ENCODE measurements at places on chromosomes 2 and 18.

- DNase-seq = no peak
Observed at GRCh38 chr2:43430489-43430888, 165.3 kb downstream of the THADA start.

GRCh38 chr2:200279857-200280256, 26.6 kb upstream of the SPATS2L start:
- peak; percentile 40 for DNase-seq

DNA sequence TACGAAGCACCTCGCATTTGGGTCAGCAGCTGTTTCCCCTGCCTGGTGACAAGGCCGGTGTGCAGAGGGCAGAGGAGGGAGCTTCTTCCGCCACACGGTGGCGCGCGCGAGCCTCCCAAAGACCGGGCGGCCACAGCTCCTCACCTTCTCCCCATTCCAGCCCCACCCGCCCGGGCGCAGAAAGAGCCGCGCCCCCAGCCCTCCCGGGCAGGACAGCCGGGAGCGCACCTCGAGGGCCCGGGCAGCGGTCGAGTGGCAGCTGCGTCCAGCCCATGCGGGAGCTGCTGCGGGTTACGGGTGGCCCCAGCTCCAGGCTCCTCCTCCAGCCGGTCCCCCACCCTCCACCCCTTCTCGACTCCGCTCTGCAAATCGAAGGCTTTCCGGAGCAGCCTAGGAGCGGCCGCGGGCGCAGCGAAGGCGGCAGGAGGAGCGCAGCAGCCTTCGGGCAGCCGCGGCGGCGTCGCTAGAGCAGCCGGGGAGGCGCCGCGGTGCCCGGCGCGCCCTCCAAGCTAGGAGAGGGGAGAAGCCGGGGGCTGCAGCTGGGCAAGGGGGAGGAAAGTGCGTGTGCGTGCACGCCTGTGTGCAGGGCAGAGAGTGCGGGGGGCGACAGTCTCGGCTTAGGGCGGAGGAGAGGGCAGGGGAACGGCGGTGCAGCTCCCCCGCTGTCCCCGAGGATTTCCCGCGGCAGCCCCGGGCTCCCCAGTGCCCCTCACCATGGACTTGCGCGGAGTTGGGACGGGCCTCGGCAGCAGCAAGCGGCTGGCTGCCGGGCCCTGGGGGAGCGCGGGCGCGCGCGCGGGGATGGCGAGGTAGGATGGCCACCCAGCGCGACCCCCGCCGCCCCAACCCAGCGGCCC, at the start of gene CCDC85A:
Gene CCDC85A, plus strand, starts transcription at position 348 of the 857 bp plus-strand sequence. CDS start 635 bp downstream, outside the sequence.
- DNase-seq = peak; percentile 69

DNA sequence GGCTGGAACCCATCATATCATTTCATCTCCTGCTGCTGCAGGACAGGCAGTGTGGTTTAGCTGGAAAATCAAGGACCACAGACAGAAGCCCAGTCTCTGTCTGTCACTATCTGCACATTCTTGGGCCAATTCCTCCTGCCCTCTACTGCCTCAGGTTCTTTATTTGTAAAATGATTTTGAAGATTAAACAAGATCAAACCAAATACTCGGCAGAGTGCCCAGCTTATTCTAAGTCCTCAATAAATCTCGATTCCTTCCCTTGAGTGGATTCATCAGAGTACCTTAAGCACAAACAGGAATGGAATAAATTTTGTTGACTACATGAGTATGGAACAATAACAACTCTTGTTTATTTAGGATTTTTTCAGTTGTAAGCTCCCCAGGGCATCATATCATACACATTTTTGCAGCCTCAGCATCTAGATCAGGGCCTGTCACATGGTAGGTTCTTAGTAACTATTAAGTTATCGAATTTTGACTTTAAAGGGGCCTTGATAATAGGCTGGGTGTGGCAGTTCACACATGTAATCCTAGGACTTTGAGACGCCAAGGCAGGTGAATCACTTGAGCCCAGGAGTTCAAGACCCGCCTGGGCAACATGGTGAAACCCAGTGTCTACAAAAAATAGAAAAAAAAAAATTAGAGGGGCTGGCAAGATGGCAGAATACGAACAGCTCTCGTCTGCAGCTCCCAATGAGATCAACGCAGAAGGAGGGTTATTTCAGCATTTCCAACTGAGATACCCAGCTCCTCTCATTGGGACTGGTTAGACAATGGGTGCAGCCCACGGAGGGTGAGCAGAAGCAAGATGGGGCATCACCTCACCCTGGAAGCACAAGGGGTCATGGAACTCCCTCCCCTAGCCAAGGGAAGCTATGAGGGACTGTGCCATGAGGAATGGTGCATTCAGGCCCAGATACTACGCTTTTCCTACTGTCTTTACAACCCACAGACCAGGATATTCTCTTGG, 11.1 kb downstream of the RHOB start:
- no peak for DNase-seq

GRCh38 chr2:238141541-238142318, 3.3 kb downstream of the KLHL30 start:
- no peak for DNase-seq

- DNase-seq = no peak
Observed at GRCh38 chr2:6312367-6312766, 553.3 kb downstream of the CMPK2 start.

- no peak for DNase-seq
Observed at GRCh38 chr2:215178121-215178520, 39.7 kb upstream of the ABCA12 start.

GRCh38 chr2:10202131-10202665, 79.7 kb downstream of the RRM2 start:
- DNase-seq = peak; percentile 32

GRCh38 chr18:3248062-3248657, 559 bp downstream of the MYL12A start:
- peak; percentile 51 for DNase-seq

- no peak for DNase-seq
Observed at GRCh38 chr2:221308507-221309066, 263.5 kb downstream of the EPHA4 start.

DNA sequence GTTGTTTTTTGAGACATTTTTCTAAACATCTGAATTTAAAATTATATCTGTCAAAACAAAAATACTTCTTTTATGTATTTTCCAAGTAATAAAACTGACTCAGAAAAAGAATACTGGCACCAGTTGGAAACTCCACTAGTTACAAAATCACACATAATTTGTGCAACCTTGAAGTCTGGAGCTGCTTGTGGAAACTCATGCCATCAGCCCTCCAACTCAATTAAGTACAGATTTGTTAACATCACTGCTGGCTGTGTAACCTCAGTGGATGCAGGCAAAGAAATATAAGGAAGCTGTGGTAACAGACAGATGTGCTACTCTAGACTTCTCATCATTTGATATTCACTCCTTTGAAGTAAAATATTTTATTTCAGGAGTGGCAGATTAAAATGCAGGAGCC, 30.0 kb upstream of the RAPH1 start:
- no peak for DNase-seq

DNA sequence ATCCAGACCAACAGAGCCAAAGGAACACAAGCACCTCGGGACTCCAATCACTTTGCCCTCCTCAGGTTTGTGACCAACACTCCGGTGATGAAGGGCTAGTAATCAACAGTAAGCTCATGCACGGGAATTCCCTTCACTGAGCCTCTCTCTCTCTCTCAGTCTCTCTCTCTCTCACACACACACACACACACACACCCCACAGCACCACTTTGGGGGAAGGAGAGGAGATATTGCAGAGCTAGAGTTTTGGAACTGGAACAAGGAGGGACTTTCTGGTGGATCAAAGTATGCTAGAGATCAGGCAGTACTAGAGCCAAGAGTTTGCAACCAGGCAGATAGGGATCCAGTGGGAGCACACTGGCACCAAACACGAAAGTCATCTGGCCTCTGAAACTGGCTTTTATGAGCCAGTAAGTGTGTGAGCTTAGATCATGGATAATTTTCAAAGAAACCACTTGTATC, 98.7 kb downstream of the ANKRD44 start:
- DNase-seq = no peak

- DNase-seq = no peak
Observed at GRCh38 chr2:207151048-207151447, 14.7 kb downstream of the KLF7 start.

DNA sequence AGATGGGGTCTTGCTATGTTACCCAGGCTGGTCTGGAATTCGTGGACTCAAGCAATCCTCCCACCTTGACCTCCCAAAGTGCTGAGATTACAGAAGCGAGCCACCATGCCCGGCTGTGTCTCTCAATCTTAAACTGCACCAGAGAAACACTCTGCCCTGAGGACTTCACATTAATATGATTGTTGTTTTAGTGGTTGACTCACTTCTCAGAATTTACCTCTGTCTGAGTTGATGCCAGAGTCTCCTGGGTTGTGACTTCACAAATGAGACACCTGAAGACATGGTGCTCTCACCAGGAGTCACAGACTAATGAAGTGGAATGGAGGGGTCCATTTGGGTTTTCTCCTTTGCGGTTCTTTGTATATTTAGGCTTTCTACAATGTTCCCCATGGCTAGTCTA, 61.0 kb upstream of the TGIF1 start:
- no peak for DNase-seq

DNA sequence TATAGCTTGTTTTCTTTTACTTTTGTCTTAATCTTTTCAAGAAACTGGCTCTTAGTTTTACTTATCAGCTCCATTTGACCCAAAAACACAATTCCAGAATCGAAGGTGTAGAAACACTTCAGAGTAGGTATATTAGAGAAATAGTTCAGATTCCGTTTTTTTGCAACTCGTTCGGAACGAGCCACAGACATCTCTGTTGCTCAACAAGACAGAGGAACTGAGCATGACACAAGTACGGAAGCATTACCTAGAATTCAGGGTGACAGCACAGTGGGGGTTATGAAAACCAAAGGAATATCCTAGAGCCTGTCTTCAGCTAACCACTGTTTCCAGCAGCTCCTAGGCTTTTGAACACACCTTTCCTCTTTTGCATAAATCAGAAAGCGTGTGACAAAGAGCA, 5.0 kb downstream of the HRH4 start:
- no peak for DNase-seq

DNA sequence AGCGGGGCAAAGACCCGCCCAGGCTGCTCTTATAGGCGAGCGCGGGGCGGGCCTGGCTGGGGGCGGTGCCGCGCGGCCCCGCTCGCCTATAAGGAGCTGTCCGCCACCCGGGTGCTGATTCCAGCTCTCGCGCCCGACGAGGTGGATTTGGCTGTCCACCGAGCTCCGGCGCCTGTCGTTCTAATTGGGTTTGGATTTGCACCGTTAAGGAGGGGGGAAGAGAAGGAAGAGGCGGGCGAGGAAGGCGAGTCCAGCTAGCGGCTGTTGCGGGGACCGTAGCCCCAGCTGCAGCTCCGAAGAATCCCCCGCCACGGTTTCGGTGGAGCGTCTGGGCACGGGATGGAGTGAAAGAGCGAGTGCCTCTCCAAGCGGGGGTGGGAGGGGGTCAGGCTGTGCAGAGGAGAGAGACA, at the start of gene CNTNAP5:
Gene CNTNAP5, plus strand, starts transcription at position 117 of the 410 bp plus-strand sequence. CDS start 364 bp downstream, outside the sequence.
- peak; percentile 29 for DNase-seq

DNA sequence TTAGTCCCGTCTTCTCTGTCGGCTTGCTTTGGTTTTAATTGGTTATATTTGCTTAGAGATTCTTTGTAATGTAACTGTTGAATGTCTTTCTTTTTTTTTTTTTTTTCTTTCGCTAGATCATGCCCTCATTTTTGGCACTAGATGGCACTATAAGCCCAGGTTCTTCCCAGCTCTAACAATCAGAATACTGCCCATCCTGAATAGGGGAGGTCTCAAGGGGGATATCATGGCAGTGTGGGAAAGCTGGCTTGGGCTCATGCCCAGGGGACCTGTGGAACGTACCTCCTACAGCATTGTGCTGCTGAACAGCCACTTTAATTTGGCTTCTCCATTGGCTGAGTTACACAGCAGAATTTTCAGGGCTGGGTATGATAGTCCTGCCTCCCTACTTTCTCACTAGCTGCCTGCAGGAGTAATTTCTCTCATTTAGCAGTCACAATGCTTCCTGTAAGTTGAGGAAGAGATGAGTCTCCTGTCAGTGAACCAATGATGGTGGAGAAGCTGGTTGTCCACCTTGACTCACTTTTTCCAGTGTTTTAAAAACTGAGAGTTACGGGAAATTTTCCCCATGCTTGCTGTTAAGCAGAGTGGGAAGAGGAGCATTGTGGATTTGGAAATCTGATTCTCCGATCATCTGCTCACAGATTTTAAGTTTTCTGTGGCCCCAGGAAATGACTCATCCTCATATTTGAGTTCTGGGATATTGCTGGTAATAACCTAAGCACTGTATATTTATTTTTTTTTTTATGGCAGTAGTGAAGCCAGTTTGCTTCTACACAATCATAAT, 47.2 kb downstream of the RAD51AP2 start:
- peak; percentile 66 for DNase-seq

- DNase-seq = peak; percentile 46
Observed at GRCh38 chr2:56088411-56088810, 95.4 kb upstream of the CCDC85A start.

DNA sequence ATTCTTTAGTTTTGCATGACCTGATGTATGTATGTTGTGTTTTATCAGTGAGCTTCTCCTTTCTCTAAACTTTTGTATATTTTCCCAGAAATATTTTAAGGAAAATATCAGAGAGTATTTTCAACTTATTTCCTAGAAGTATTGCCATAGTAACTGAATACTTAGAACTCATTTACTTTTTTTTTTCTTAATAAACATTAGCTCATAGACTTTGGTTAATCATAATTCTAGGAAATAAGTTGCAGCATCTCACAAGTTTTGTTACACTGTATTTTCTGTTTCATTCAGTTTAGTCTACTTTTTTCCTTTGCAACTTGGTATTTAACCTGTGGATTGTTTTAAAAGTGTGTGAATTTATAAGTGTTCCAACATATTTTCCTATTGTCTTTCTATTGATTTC, 27.5 kb downstream of the SMCHD1 start:
- DNase-seq = no peak

DNA sequence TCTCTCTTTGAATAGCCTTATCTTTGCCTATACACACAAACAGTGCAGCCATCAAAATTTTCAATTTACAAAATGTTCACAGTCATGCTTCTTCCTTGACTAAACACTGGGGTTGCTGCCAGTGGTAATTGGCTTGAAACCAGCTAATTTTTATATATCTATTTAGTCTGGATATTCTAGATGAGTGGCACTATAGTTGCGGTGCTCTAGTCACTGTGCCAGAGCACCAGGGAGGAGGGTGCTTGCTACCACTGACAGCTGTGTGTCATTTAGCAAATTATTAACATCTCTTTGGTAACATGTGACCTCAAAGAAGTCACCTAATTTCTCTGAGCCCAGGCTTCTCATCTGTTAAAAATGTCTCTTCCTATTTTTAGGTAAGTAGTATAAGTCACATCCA, 130.4 kb downstream of the MEIS1 start:
- no peak for DNase-seq
